GM06990 (cell line): ENCODE measurements at places on chromosomes 6 and 20.
A peak's percentile ranks its signal among the peaks of the same experiment; 100 is the strongest.

- DNase-seq = no peak
Measured at GRCh38 chr6:117624869-117625481, 22.7 kb upstream of the GOPC start.

DNA sequence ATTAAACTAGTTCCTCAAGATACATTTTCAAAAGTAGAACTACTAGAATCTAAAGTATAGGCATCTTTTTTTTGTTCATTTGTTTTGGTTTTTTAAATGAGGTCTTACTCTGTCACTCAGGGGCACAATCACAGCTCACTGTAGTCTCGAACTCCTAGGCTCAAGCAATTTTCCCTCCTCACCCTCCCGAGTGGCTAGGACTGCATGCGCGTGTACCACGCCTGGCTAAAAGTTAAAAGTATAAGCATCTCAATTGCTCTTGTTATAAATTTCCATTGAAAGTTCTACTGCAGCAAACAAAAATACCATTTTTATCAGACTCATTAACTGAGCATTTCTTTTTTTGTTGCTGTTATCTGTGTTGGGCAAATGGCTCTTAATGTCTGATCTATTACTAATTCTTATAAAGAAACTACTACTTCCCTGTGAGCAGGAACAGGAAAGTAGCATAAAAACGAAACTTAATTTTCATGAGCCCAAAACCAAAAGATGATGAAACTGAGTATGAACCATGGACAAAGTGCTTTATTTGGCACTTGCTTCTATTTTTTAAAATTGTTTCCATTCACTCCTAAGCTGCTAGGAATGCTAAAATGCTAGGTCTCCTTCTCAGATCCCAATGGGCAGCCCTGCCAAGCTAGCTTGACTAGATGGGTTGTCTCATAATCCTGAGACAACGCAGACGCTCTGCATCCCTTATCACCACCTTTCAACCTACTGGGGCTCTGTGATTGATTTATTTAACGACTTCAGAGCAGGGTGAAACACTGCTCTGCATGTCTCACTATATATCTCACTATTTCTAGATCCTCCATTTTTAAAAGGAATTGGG, 36.9 kb downstream of the TRPC4AP start:
- peak; percentile 13 for DNase-seq

- DNase-seq = no peak
Measured at GRCh38 chr20:48636301-48636700, 191.5 kb downstream of the PREX1 start.

DNA sequence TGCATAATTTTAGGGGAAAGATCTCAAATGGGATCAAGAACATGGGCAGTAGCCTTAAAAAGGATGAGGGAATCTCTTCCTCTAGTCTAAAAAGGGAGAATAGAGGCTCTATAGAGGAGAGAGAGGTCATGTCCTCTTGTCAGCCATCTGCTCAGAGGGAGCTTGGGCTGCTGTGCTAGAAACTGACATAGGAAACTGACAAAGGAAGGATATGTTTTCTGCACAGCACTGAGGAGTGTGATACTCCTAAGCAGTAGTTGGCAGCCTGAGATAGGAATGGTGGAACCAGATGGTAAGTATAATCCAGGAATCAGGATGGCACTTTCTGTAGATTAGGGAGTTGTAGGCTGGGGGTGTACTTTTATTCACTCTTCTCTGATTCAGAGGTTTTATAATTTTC, 59.2 kb downstream of the PTPRA start:
- DNase-seq = no peak

DNA sequence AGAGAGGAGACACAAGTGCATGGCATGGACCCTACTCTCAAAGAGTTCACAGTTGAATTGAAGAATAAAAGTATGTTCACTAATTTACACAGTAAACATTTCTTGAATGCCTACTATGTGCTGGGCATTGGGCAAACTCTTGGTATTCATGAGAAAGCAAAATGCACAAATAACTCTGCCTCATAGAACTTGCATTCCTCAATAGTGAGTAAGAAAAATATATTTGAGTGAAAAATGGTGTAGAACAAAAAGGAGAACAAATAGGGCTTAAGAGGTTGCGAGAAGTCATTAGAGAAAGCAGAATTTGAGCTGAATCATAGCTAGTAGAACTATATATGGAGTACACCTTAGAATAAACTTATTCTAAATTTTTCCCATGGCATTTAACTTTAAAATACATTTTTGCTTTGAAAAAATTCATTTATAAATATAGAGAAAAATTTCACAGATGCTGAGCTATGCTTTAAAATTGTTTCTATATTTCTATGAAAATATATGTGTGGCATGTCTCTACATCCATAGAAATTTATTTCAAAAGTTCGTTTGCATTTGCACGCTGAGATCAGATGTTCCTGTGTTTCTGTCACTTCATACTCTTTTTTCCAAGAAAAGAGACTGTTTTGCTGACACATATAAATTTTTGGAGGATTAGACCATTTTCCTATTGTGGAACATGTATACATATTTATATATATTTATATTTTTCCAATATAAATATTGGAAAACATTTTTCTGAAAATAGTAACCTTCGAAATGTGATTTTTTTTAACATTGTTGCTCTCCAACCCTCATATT, 236.1 kb downstream of the KCNQ5 start:
- no peak for DNase-seq

GRCh38 chr6:125812394-125813292, 21.9 kb downstream of the NCOA7 start:
- DNase-seq = no peak

GRCh38 chr6:150395388-150396009, 26.7 kb downstream of the IYD start:
- DNase-seq = peak; percentile 4

DNA sequence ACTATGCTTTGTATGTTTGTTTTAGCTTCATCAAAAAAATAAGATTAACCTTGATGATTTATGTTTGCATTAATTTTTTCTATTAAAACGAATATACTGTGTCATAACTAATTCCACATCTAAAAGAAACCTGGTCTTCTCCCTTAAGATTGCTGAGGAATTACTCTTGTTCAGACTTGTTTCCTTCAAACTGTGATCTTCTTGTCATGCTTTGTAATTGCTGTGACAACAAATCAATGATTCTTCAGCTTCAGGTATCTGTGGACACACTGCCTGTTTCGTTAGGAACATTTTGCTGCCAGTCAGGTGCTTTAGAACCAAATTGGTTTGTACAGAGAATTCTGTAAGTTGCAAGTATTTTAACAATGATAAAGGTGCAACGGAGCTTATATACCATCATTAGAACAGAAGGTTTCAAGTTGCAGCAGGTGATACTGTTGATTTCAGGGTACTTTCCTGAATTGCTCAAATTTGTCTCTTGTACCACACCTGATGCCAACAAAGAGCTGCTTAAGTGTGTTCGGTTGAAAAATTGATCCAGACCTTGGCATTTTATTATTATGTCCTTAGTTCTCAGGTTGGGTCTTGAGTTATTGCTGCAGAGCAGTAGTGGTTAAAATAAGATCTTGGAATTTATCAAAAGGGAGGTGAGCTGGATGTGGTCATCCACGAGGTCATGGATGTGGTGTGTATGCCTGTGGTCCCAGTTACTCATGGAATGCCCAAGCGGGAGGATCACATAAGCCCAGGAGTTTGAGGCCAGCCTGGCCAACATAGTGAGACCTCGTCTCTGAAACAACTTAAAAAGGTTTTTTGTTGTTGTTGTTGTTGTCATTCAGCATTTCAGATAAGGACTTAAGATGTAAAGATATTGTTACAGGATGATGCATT, 19.5 kb downstream of the SYTL3 start:
- no peak for DNase-seq

GRCh38 chr6:121579478-121579877, 144.0 kb downstream of the GJA1 start:
- DNase-seq = no peak

GRCh38 chr6:129661536-129662405, 48.2 kb downstream of the ARHGAP18 start:
- DNase-seq = peak; percentile 32

- DNase-seq = no peak
Measured at GRCh38 chr20:57426271-57426689, 35.1 kb downstream of the RBM38 start.

- DNase-seq = no peak
Measured at GRCh38 chr20:992801-993535, 9.1 kb downstream of the RSPO4 start.

DNA sequence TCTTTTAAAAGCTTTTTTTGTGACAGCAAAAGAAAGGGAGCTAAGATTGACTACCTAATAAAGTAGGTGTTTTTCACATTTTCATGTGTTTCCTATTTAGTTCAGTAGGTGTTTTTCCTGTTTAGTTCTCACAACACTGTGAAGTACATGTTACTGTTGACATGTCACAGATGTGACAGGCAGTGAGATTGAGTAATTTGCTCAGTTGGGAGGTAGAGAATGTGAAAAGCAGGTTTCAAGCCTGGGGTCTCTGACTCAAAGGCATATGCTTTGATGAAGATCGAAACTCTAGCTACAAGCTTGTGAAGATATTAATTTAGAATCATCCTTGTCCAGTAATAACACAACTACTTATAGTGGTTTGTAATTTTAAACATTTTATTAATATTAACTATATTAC, 43.1 kb downstream of the SLX4IP start:
- peak; percentile 62 for DNase-seq

DNA sequence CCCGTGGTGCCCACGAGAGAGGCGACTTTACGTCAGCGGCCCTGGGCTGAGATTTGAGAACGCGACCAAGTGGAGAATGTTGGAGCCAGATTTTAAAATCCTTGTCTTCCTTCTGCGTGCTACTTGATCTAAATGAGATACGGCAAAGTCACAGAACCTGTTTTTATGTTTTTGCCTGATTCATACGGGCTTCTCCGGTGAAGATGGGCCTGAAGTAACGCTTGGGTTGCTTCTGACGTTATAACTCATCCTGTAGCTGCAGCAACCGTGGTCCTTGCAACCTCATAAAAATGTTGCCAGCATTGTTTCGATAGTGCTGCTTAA, 462 bp upstream of the SLC35B3 start:
- DNase-seq = no peak

- DNase-seq = no peak
Measured at GRCh38 chr6:6981681-6982322, 126.0 kb upstream of the RREB1 start.

GRCh38 chr6:31057426-31058003, 47.2 kb downstream of the MUC22 start:
- no peak for DNase-seq

- no peak for DNase-seq
Measured at GRCh38 chr20:45976086-45976485, 4.1 kb upstream of the ZNF335 start.
